SJSA1 (cell line): ENCODE measurements at places on chromosomes 3 and 15. TPM values are rescaled to one million over a fixed set of nuclear protein-coding genes. Genes with fewer than 3 reads are reported as not detected.

DNA sequence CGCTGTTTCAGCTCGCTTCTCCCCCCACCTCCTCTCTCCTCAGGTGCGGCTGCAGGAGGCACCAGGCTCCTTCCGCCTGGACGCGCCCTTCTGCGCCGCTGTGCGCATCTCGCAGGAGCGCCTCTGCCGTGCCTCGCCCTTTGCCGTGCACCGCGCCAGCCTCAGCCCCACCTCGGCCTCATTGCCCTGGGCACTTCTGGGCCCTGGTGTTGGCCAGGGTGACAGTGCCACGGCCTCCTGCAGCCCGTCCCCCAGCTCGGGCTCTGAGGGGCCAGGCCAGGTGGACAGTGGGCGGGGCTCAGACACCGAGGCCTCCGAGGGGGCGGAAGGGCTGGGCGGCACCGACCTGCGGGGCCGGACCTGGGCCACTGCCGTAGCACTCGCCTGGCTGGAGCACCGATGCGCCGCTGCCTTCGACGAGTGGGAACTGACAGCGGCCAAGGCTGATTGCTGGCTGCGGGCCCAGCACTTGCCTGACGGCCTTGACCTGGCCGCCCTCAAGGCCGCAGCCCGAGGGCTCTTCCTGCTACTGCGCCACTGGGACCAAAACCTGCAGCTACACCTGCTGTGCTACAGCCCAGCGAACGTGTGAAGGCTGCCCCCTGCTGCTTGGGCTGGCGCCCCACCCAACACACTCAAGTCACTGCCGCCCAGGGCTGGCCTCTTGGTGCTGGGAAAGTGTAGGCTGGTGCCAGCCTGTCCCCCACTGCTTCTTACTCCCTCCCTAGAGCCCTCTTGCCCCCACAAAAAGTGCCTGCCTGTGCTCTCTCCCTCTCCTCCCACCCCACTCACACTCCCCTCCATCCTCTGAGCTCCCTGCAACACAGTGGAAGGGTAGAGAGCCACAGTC is 7.1 kb downstream of the ALG3 start:
- DNase-seq: no peak

Gene LYZL4
- not detected in 2 replicates for total RNA-seq

Gene GATA2
- 14.9 and 15.5 TPM in 2 replicates for total RNA-seq

Gene HHLA2
- total RNA-seq: not detected in 2 replicates

GRCh38 chr15:66161108-66161507 is 92.4 kb downstream of the MEGF11 start:
- DNase-seq: no peak

Gene GUCA1C
- not detected in 2 replicates for total RNA-seq

DNA sequence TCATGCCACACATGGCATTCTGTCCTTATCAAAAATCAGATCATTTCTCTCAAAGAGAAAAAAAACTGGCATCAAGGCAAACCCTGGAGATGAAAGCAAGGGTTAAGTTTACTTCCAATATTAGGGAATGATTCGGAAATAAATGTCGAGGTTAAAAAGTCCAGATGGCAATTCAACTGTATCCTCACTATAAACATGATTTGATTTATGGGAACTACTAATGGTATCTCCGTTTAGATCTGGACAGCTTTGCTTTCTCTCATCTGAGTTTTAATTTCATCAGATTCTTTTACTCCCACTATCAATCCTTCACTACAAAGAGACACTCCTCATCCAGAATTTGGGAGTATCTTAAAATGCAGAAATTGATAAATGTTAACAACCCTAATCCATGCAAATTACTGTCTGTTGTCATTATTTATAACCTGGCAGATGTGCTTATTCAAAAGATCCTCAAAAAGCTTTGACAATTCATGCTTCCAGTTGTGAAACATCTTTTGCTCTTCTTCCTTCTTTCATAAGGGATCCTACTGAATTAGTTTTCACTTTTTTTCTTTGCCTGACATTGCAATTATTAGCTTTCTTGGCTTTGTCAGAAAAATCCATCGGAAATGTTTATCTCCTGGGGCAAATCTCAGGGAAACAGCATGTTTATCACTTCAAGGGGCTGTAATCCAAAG is 903.2 kb downstream of the MCTP2 start:
- no peak for DNase-seq

Gene TMEM42
- 3.8 and 4.8 TPM in 2 replicates for total RNA-seq

DNA sequence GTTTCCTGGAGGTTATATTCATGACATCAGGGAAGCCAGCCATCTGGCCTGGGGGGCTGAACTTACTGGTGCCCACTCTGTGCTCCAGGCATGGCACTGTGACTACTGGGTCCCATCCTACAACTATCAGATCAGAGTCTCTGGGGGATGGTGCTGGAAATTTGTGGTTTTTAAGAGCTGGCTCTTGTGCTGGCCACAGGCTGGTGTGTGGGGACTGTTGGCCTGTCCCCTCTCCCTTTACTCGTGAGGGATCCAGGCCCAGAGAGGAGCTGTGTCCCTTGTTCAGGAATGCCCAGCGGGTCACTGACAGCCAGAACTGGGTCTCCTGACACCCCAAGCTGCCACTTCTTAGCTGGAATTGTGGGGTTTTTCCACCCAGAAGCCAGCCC is 44.5 kb upstream of the SEC22A start:
- no peak for DNase-seq

Gene MLF1
- 13.0 and 18.2 TPM in 2 replicates for total RNA-seq

DNA sequence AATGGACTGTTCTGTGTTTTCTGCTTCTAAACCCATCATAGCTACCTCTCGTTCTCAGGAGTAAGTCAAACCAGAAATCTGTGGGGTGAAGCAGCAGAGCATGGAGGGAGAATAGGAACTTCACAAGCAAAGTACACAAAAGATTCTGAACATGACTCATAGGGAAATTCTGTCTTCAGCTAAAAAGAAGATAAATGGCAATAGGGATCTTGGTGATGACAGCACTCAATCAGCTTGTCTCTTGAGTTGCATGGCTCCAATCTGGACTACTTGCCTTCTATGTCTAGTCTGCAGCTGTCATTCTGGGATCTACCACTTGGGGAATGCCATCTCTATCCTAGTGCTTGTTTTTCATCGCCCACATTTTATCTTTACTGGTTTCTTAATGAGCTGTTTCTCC is 13.5 kb upstream of the GRAMD1C start:
- peak; percentile 46 for DNase-seq

DNA sequence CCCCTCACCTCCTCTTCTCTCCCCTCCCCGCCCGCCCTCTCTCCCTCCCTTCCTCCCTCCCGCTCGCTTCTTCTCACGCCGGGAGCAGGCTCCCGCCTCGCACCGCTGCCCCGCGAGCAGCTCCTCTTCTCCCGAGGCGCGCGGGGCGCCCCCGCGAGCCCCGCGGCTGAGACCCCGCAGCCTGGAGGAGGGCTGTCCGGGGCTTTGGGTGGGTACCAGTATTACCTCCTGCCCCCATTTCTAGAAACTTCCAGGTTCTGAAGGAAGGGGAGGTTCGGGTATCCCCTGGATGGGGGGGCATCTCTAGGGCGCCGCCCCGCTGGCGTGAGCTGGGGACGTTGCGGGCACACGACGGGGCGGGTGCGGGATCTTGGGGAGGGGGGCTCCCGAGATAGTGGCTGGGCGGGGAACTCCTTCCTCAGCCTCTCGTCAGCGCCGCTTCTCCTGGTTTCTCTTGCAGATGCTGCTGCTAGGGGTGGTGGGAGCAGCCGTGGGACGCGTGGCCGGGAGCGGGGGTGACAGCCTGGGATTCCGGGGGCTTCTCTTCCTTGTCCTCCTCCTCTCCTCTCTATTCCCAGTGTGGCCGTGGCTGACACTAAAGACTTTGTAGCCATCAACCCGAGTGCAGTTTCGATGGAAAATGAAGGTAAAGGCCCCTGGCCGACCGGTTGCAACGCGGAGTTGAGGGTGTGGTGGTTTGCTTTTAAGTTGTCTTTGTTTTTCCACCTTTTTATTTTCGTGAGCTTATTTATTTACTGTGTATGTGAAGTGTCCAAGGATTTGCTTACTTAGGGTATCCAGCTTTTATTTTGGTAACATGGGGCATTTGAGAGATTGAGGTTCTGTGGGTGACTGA is 474 bp downstream of the ATP2C1 start:
- peak; percentile 48 for DNase-seq

- no peak for DNase-seq
Measured at GRCh38 chr3:33437556-33438283, 2.5 kb downstream of the UBP1 start.

Gene ASB7
- 8.6 and 11.4 TPM in 2 replicates for total RNA-seq

Gene SV2B
- total RNA-seq: not detected in 2 replicates

Gene TNFSF10
- total RNA-seq: 1.0 TPM in 1 of 2 replicates, not detected in the other

Gene SAMD7
- not detected in 2 replicates for total RNA-seq

DNA sequence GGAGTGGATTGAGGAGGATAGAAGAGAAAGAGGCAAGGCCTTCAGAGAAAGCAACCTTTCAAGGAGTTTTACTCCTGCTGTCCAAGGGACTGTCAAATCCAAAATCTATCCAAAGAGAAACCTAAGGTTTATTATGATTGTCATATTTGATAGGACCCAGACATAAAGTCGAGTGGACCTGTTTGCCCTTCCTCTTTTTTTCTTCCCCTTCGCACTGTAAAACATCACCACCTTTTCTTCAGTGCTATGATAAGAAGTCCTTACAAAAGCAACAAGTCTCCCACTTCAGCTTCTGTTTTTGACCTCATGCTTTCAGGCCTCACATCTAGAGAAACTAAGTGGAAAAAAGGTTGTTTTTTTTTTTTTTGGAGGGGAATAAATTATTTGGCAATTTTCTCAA is 73.0 kb downstream of the TRPC1 start:
- no peak for DNase-seq

DNA sequence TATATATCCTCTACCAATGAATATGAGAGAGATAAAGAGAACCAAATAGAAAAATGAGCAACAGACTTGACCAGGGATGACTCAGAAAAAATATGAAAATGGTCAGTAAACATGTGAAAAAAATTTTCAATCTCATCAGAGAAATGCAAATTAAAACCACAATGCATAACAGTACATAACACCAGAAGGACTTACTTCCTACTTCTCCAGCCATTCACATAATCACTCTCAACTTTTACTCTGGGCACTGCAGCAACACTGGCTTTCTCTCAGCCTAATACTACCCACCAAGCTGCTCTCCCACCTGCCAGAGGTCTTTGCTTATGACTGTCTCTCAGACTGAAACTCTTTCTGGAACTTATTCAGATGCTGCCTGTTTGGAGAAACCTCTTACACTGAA is 49.4 kb downstream of the DPH6 start:
- DNase-seq: no peak

Gene LIPH
- 0.34 TPM in 1 of 2 replicates, not detected in the other for total RNA-seq

GRCh38 chr3:100319951-100320350 is 14.6 kb upstream of the NIT2 start:
- DNase-seq: no peak

DNA sequence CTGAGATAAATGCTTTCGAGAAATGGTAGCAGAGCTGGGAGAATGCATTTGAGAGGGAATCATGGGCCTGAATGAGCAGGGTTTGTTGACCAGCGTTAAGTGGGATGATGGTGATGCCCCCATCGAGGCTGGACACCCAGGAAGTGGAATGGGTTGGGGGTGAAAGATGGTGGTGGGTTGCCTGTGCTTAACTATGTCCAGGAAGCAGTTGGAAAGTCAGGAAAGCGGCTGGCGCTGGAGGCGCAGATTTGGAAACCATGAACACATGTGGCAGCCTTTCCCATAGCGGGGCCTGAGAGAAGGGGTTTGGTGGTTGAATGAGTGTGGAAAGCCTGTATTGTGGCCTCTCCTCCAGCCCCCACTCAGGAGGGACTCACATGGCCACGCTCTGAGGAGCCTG is 80.7 kb downstream of the AAGAB start:
- DNase-seq: no peak

- DNase-seq: no peak
Measured at GRCh38 chr3:141955175-141955574, 78.7 kb downstream of the ATP1B3 start.

Gene ACTC1
- 1.4 and 5.8 TPM in 2 replicates for total RNA-seq

GRCh38 chr3:120864541-120864940 is 43.5 kb upstream of the STXBP5L start:
- DNase-seq: no peak

DNA sequence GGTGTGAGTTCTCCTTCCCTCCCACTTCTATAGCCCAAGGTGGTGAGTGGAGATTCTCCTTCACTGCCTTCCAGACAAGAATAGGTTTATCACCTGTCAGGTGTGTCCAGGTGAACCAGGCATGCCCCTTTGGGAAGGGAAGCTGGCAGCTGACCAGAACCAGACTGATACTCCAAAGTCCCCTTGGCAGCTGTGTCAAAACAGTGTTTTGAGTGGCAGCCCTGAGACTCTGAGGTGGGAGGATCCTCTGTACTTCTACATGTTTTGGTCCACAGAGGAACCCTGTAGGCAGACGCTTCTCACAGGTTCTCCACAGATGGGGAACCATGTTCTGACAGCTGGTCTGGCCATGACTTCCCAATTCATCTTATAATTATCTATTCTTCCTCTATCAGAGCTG is 30.1 kb downstream of the ISL2 start:
- no peak for DNase-seq

DNA sequence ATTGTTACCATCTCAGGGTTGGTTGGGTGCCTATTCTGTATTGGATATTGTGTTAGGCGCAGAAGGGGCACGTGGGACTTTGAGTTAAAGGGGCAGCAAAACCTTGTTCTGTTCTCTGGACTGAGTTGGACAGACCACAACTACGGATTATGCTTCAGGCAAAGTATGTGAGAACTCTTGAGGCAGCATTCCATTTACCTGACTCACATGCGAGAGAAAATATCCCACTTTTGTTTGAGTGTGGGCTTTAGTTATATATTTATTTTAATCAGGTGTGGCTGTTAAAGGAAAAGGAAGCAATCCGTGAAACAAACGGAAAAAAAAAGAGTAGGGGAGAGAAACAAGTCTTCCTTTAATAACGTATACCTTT is 627 bp upstream of the PLS1 start:
- peak; percentile 62 for DNase-seq

- no peak for DNase-seq
Measured at GRCh38 chr3:180492047-180492446, 109.9 kb upstream of the TTC14 start.

DNA sequence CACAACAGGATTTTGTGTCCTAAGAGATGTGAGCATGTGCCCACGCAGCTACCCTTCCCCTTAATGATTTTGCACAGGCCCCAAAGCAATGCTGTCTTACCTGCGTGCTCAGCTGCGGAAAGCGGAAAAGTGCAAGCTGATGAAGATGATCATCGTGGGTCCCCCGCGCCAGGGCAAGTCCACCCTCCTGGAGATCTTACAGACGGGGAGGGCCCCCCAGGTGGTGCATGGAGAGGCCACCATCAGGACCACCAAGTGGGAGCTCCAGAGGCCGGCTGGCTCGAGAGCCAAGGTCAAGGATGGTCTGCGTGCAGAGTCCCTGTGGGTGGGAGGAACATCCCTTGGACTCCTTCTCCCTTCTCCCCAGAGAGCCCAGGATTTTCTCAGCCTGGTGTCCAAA is 103.1 kb downstream of the LRRK1 start:
- DNase-seq: no peak

GRCh38 chr3:137409584-137409983 is 354.5 kb upstream of the SOX14 start:
- no peak for DNase-seq
